ENCODE measurements at places on chromosomes 12 and 14.

GRCh38 chr14:82080370-82080769, 546.7 kb upstream of the SEL1L start:
- no peak for DNase-seq

GRCh38 chr12:89593233-89593632, 67.4 kb upstream of the POC1B start:
- no peak for DNase-seq

DNA sequence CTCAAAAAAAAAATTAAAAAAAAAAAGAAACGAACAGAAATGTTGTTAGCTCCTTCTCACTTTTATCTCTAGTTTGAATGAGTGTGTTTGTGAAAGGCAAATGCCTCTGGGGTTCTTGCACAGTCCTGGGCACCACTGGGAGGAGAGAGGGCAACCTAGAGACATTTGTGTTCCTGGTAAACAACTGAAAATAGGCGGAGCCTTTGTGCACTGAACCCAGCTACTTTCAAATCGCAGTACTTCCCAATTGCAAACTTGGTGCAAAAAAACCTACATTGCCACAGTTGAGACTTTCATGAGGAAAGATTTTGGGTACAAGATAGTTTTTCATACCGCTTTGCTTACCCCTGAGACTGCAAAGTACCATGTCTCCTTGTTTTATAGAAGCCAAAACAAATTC, 430.0 kb downstream of the ZFP36L1 start:
- DNase-seq, result no peak

DNA sequence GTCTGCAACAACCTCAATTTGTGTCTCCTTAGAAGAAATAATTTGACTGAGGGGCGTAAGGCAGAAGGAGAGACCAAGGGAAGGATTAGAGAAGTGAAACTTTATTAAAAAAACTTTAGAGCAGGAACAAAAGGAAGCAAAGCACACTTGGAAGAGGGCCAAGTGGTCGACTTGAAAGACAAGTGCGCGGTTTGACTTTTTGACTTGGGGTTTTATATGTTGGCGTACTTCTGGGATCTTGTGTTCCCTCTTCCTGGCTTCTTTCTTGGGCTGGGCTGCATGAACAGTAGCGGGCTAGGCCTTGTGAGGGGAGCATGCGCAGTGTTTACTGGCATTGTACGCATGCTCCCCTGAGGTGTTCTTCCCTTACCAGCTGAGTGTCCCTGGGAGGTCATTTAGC, 369.3 kb upstream of the DCN start:
- DNase-seq, result no peak

GRCh38 chr12:126963825-126964224, 1303.1 kb upstream of the TMEM132C start:
- no peak for DNase-seq

DNA sequence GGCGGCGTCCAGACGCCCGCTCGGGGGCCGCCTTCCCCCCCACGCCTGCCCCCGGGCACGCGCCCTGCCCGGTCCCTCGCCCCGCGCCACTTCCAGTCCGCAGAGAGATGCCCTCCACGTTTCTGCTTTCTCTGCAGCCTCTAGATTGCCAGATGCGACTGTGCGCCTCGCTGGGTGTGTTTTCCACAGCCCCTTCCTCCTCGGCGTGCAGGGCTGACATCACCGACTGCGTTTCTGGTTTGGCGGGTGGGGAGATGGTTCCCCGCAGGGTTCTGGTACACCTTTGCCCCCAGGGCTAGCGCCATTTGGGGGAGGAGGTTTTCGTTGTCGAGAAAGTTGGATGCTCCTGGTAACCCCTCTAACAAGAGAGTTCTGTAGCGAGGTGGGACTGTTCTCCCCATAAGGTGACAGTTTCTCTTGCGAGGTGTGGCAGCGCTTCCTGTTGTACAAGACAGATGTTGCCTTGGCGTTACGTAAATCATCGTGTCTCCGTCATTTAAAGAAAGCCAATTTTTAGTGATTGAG, 1.5 kb downstream of the CALM1 start:
- DNase-seq, result peak; percentile 59

DNA sequence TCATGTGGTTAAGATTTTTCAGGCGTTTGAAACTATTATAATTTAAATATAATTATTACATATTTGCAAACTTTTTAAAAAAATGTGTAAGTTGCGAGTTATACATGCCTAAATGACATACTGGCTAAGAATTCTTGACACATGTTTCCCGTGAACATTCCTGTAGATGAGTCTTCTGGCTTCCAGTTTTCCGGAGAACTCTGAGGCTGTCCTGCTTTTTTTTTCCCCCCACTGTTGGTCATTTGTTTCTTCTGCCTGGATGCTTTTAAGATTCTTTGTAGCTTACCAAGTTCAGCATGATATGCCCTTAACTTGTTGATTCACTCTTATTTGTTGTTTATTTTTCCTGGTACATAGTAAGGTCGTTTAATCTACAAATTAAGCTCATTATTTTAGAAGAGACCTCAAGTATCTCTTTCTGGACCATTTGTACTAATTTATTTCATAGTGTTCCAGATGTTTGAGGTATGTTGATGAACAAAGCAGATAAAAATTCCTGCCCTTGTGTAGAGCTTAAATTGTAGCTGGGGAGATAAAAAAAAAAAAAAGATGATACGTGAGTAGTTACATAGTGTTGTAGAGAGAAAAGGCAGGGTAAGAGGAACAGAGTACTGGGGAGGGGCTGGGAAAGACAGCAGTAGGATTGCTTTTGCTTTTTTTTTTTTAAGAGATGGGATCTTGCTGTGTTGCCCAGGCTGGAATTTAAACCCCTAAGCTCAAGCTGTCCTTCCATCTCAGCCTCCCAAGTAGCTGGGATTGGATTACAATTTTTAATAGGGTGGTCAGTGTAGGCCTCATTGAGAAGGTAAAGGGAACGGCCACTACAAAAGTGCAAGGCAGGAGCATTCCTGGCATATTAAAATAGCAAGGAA, 32.8 kb downstream of the ARHGAP5 start:
- no peak for DNase-seq

GRCh38 chr14:56716705-56717104, 93.6 kb downstream of the OTX2 start:
- no peak for DNase-seq

GRCh38 chr12:109448272-109448671, 28.8 kb downstream of the KCTD10 start:
- no peak for DNase-seq

- DNase-seq, result no peak
Measured at GRCh38 chr12:227286-227915, 13.4 kb upstream of the SLC6A12 start.

- DNase-seq, result no peak
Measured at GRCh38 chr12:67617629-67618028, 30.9 kb upstream of the DYRK2 start.

GRCh38 chr14:58587271-58587670, 50.5 kb upstream of the DACT1 start:
- DNase-seq, result no peak

- DNase-seq, result no peak
Measured at GRCh38 chr12:5407034-5407856, 24.7 kb upstream of the NTF3 start.

- peak; percentile 68 for DNase-seq
Measured at GRCh38 chr14:35355981-35356841, 48.3 kb downstream of the NFKBIA start.

- DNase-seq, result no peak
Measured at GRCh38 chr12:121611306-121611705, 15.0 kb upstream of the ORAI1 start.

GRCh38 chr12:14768823-14769405, 34.4 kb downstream of the WBP11 start:
- peak; percentile 50 for DNase-seq

GRCh38 chr12:94207849-94208621, 59.7 kb downstream of the PLXNC1 start:
- DNase-seq, result peak; percentile 64

DNA sequence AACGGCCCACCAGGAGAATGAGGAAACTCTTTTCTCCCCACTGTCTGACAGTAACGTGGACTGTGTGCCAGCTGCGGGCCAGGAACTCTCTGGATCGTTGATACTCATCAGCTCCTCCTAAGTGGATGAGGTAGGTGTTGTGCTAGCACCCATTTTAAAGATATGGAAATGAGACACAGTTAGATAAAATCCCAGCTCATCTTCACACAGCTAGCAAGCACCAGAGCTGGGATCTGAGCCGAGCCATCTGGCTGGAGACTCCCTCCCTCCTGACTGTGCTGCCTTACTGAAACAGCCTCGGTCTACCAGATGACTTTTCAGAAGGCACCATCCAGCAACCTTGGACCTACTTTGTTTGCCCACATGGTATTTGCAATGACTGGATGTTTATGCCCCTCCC, 49.2 kb downstream of the TMEM132D start:
- DNase-seq, result no peak

DNA sequence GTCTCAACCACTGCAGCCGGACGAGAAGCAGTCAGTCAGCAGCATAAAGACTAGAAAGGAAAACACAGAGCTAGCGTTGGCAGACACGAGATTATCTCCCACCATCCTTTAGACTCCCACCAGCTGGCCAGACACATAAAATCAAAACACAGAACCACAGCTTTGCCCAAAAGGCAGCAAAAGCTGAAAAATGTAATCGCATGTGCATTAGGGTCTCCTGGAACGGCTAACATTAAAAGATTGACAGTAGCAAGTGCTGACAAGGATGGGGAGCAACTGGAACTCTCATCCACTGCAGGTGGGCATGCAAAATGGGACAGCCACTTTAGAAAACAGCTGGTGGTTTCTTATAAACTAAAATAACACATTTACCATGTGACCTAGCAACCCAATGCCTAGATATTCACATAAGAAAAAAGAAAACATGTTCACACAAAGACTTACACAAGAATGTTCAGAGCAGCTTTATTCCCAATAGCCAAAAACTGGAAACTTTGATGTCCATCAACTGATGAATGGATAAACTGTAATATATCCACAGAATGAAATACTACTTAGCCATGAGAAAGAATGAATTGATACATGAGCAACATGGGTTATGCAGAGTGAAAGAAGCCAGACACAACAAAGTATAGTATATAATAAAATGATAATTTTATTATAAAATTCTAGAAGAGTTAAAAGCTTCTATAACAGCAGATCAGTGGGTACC, 37.7 kb downstream of the NCOR2 start:
- no peak for DNase-seq

- DNase-seq, result no peak
Measured at GRCh38 chr14:69876221-69876847, 2.9 kb upstream of the SMOC1 start.

Measured in stimulated activated CD4-positive, alpha-beta T cell treated with anti-CD3 and anti-CD28 coated beads, Interleukin-4, amount 100 ng/mL, for 24 hours (primary cell).